ENCODE measurements at places on chromosomes 6 and 20.
A peak's percentile ranks its signal among the peaks of the same experiment; 100 is the strongest.

DNA sequence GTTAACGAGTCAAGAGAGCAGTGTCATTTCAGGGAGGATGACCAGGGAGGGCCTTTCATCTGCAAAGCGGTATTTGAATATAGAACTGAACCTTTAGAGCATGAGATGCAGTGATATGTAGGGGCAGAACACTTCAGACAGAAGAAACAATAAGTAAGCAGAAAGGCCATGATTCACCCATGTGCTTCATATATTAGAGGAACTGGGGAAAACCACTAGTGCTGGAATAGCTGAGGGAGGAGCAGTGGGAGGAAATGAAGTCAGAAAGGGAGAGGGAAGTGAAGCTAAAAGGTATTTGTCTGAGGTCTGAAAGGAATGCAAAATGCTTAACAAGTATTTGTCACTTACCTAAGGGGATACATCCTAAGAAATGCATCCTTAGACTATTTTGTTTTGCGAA, 391.2 kb downstream of the ADGRB3 start:
- no peak for DNase-seq

DNA sequence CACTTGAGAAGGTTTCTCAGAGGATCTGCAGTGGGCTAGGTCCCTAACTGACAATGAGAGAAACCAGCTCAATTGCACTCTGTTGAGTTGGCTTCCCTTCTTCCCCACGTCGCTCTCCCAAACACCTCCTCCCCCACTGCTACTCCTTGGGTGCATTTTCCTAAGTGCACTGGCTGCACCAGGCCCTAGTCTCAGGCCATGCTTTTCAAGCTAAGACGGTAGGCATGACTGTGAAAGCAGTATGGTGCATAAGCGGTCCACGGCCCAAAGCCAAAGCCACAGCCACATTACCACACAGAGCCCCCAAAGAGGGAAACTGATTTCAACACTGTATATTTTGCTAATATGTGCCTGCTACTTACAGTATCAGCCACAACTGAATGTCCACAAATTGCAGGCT, 62.1 kb upstream of the RBM24 start:
- DNase-seq: no peak

DNA sequence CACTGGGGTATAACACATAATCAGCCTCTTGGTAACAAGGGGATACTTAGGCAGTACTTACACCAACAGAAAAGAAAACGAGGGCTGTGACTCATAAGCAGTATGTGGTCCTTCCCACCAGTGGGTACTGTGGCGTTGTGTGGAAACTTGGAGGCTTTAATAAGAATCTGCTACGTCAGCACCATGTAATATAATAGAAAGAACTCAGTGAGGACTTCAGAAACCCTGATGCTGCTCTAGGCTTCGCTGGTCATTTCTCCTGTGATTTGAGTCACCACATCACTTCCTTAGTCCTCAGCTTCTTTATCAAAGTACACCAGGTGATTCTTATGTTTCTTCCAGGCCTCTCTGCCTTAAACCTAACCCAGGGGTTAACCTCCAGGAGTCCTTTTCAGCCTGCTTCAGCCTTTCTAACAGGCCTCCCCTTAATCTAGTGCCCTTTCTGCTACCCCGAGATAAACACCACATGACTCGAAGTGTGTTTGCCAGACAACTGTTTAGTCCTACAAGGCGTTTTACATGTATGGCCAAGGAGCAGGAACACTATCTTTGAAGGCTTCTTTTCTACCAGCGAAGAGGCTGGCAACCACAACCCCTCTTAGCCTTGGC, 68.5 kb downstream of the FYN start:
- peak; percentile 88 for DNase-seq

GRCh38 chr20:36562724-36563123, 10.7 kb upstream of the TGIF2 start:
- DNase-seq: no peak

- no peak for DNase-seq
Observed at GRCh38 chr20:9616455-9616805, 102.0 kb downstream of the LAMP5 start.

- DNase-seq: no peak
Observed at GRCh38 chr6:34606477-34607265, 50.5 kb upstream of the SPDEF start.

- no peak for DNase-seq
Observed at GRCh38 chr20:34747479-34747878, 43.3 kb downstream of the TP53INP2 start.
